ENCODE measurements at places on chromosomes 11 and 22.

GRCh38 chr22:40857309-40857855 is 434 bp downstream of the XPNPEP3 start:
- DNase-seq = no peak

- no peak for DNase-seq
These were observed 28.8 kb downstream of the TOM1 start for GRCh38 chr22:35328472-35328885.

DNA sequence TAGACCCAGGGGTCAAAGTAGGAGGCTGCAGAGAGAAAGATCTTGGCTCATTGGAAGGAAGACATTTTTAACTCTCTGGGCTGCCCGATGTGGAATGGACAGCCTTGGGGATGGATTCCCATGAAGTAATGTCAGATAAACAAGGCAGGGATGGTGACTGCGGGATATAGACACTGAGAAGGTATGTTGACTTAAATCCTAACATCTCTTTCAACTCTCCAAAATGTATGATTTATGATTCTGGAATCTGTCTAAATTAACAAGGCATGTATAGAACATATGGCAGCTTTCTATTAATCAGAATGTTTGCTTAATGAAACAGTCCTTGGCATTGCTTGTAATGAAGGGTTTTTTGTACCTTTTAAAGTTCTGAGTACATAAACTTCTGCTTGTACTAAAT is 56.1 kb upstream of the VSTM5 start:
- DNase-seq = no peak

DNA sequence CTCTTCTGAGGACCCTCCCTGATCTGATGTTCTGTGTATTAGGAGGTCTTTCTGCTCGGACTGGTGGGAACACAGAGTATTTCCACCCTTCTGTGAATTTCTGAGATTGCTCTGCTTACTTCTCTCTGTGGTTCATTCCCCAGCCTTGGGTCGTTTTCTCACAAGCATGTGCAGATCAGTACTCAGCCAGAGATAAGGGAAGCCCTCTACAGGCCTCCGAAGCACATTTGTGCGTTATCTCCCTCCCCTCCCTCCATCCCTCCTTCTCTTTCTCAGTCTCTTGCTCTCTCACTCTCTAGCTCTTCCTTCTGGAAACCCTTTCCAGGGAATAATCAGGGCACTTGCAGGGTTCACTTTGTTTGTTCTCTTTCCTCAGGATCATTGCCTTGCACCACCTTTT is 35.2 kb upstream of the TUB start:
- DNase-seq = no peak

DNA sequence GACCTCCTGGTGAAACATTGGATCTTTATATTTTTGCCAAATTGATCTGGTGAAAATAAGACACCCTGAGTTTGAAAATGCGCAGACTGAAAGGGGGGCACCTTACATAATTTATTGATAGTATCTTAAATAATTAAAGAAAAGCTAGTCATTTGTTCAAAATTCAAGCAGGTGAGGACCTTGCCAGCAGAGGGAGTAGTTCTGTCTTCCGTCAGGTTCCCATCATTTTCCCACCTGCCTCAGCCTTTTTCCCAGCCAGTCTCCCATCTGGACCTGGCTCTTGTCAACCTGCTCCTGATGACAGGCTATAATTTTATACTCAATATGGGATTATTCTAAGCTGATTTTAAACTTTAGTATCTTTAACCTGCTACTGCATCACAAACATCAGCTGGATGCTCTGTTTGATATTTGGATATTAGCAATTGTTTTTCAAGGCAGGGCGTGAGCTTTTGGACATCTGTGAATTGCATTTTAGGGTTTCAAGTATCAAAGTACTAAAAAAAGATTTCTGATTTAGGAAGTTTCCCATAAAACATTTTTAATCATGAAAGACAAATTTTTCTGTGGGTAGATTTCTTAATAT is 132.0 kb downstream of the ELP4 start:
- no peak for DNase-seq

- DNase-seq = no peak
These were observed 10.3 kb upstream of the PNPLA5 start for GRCh38 chr22:43901976-43902643.

- no peak for DNase-seq
These were observed 6.2 kb downstream of the LRRC74B start for GRCh38 chr22:21051831-21052400.

GRCh38 chr22:21762712-21763581 is 27.4 kb upstream of the YPEL1 start:
- peak; percentile 9 for DNase-seq

Measured in CD4-positive, alpha-beta T cell treated with Interferon alpha-2 for 1 hour (primary cell).